ENCODE measurements at places on chromosomes 3 and 15.

GRCh38 chr3:65905771-65906170 lies 132.9 kb downstream of the MAGI1 start:
- no peak for DNase-seq

DNA sequence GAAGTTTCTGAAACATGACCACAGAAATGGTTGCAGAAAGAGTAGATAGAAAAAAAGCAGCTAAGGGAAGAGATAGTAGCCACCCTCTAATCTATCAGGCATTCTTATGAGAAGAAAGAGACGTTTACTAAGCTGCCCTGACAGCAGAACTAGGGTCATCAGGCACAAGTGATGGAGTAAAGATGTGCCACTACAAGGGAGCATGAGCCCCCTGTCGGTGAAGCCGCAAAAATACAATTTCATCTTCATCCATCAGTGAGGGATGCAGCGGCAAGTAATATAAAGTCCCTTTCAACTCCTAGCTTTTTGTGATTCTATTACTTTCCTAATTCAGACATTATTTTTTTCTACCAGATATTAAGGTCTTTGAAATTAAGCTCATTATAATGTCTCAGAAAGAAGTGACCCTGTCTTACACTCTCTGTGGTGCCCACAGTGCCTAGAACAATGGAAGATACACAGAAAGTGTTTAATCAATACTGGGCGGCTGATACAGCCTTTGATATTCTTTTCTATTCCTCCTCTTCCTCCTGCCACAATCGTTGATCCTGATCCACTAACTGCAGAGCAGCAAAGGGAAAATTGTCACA lies 651.6 kb downstream of the NTRK3 start:
- no peak for DNase-seq

- DNase-seq, result no peak
Measured at GRCh38 chr15:88699861-88700260, 61.0 kb downstream of the ISG20 start.

GRCh38 chr3:114809668-114810413 lies 337.2 kb downstream of the ZBTB20 start:
- DNase-seq, result no peak

GRCh38 chr15:58110999-58111717 lies 27.0 kb upstream of the AQP9 start:
- no peak for DNase-seq

- no peak for DNase-seq
Measured at GRCh38 chr3:48287034-48287433, 46.1 kb downstream of the ZNF589 start.

- no peak for DNase-seq
Measured at GRCh38 chr3:115710799-115711198, 87.5 kb downstream of the GAP43 start.

DNA sequence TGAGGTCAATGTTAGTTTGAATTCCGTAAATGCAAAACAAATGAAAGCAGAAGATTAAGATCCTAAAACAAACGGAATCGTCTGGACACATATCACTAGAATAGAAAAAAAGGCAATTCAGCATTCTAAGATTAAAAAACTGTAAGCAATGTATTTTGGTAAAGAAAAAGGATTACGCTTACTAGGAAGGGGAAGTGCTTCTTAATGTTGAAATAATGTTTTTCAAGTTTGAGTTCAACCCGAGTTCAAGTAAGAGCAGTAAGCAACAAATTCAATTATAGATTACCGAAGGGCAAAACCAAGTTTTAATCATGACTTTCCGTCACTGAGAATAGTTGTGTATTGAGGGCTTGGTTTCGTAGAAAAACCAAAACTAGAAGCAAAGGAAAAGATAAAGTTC lies 637 bp downstream of the CIP2A start:
- no peak for DNase-seq

DNA sequence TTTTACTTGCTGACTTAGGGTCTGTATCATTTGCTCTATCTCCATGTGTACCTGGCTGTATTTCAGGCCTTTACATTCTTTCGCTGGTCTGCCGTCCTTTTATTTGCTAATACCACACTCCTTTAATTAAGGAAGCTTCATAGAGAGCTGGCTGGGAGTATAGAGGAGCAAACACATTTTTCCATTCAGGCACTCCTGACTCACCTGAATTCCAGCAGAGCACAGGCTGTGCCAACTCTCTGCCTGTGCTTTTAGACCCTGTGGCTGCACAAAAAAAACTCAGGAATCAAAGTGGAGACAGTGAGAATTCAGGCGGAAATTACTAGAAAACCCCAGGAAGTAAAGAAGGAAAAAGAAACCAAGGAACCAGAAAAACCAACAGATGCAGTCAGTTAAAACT lies 29.0 kb upstream of the ATP10A start:
- no peak for DNase-seq

DNA sequence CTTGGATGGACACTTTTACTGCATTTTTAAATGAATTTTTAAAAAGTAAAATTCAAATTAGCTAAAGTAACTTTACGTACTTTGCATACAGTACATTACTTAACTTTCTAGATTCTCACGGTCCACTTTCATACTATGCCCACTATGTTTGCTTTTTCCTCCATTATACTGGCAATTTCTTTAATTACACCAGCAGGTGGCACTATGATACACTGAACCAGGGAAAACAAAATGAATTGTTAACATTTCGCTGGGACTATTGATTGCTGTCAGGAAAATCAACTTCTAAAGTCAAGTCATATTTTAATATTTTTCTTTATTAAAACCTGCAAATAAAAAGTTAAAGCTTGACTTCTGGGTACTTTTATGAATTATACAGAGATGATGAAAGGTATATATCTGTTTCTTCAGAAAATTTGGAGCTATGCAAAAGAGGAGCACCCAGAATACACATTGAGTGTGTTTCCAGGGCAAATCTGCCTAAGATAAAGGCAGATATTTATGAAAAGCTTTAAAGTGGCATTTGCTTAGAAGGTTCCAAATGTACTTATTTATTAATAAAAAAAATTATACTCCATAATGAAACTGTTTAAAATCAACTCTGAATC lies 21.8 kb upstream of the POU1F1 start:
- DNase-seq, result peak; percentile 4

GRCh38 chr15:96720656-96721055 lies 390.2 kb downstream of the NR2F2 start:
- no peak for DNase-seq

GRCh38 chr15:29740692-29741311 lies 81.5 kb downstream of the TJP1 start:
- DNase-seq, result no peak

GRCh38 chr15:96230526-96231181 lies 99.8 kb upstream of the NR2F2 start:
- no peak for DNase-seq

DNA sequence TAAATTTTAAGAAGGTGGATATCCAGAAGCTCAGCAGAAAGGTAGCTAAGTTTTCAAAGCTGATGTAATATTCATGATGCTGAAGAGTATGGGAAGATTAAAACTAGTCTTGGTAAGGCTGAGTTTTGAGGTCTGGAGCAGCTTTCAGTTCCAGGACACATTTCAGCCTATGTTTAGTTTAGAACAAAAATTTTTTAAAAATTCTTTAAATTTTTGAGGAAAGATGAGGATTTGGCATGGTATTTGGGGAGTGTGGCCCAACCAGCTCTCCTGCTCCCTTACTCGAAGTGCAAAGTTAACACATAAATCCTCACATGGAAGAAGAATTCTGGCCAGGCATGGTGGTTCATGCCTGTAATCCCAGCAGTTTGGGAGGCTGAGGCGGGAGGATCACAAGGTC lies 1039.1 kb downstream of the NAALADL2 start:
- no peak for DNase-seq

- no peak for DNase-seq
Measured at GRCh38 chr3:79063624-79064023, 704.2 kb downstream of the ROBO1 start.

All from DMS79 treated with DMSO at 0.1 percent for 48 hours (cell line).